ENCODE measurements at places on chromosomes 3 and 15.

DNA sequence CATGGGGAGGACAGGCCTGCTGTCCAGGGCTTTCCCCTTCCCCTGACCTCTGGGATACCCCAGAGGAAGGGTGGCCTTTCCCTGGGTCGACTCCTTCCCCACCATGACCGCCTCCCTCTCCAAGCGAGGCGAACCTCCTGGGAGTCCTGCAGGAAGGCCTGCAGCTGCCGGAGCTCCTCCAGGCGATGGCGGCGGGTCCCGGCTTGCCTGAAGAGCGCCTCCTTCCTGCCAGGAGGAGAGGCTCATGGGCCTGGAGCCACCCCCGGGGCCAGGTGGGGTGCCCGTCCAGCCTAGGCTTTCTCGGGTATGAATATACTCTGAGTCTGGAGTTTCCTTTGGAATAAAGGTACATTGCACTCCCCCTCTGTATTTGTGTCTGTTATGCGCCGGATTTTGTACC lies 20.1 kb downstream of the PLA2G4B start:
- DNase-seq, result no peak
- no peaks in the 10 kb centered on the region for H3K36me3 ChIP-seq
- H3K27me3 ChIP-seq, result no peaks in the 10 kb centered on the region
- no peak overlapping the region for H3K4me3 ChIP-seq
- H3K27ac ChIP-seq, result no peak overlapping the region

DNA sequence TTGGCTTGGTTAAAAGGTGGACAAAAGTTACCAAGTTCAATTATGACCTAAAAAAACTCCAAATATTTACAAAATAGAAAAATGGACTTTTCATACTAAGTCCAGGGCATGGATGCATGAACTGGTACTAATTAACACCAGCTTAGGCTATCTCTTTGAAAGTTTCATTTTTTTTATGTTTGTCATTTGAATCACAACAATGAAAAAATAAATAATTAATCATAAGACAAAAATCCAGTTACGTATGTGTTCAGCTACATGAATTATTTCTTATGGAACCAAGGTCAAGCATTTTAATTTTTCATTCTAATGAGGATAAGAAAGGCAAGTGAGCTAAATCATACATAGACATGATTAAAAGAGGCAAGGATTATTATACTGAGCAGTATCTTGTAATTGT lies 23.7 kb upstream of the STRIT1 start:
- H3K4me1 ChIP-seq, result no peaks in the 10 kb centered on the region
- no peak for DNase-seq
- no peaks in the 10 kb centered on the region for H3K36me3 ChIP-seq

- no peak overlapping the region for H3K27ac ChIP-seq
- DNase-seq, result peak; percentile 64
- H3K4me1 ChIP-seq, result no peaks in the 10 kb centered on the region
These were observed 31.0 kb downstream of the GRIP2 start for GRCh38 chr3:14508966-14509795.

- H3K36me3 ChIP-seq, result no peaks in the 10 kb centered on the region
- no peaks in the 10 kb centered on the region for H3K27me3 ChIP-seq
- no peaks in the 10 kb centered on the region for H3K4me1 ChIP-seq
- H3K27ac ChIP-seq, result no peak overlapping the region
- H3K4me3 ChIP-seq, result no peak overlapping the region
- DNase-seq, result no peak
These were observed 519.7 kb downstream of the DIPK2A start for GRCh38 chr3:144491333-144491732.

DNA sequence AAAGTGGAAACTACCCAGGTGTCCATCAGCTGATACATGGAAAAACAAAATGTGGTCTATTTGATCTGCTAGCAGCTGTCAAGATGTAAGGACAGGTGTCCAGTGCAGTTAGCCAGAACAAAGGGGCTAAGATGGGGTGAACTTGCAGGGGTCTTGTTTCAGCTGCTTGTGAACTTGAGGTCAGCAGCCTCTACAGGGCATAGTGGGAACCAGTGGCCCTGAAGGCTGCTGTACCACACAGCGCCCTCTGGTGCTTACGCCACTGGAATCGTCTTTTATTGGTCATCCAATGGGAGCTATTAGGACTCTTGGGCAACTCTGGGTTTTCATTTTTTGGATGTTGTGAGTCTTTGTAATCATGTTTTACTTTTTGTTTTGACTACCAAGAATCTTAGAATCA lies 62.2 kb upstream of the CTSH start:
- DNase-seq, result no peak
- no peaks in the 10 kb centered on the region for H3K27me3 ChIP-seq
- no peak overlapping the region for H3K27ac ChIP-seq
- H3K4me3 ChIP-seq, result no peak overlapping the region
- H3K4me1 ChIP-seq, result peaks cover 5% of the 10 kb centered on the region
- H3K36me3 ChIP-seq, result no peaks in the 10 kb centered on the region

DNA sequence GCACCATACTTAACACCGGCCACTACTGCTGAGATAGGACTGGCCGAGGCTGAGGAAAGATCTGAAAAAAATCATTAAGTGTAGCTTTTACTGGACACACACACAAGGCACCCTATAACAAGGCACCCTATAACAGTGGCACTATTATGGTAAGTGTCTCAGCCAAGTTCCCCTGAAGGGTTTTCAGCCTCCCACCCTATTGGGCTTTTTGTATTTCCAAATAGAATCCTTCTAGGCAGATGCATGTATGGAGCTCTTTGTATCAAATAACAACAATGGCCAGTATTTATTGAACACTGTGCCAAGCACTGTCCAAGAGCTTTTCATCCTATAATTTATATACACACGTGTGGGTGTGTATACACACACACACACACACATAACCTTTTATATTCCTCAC lies 6.7 kb upstream of the DNAJA4 start:
- H3K36me3 ChIP-seq, result no peaks in the 10 kb centered on the region
- H3K4me1 ChIP-seq, result no peaks in the 10 kb centered on the region
- H3K27me3 ChIP-seq, result no peaks in the 10 kb centered on the region
- H3K27ac ChIP-seq, result no peak overlapping the region
- no peak for DNase-seq

DNA sequence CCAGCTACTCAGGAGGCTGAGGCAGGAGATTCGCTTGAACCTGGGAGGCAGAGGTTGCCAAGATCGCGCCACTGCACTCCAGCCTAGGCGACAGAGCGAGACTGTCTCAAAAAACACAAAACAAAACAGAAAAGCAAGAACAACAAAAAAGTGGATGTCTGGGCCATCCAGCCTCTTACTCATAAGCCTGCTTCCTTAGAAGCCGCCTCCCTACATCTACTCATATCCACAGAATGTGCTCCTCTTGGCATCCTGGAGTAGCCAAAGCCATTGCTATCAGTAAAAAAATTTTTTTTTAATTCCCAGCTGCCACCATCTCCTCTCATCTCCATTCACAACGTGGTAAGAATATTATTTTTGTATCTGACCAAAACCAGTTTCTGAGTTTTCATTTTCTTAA lies 10.8 kb downstream of the ZSCAN2 start:
- H3K4me3 ChIP-seq, result no peak overlapping the region
- H3K36me3 ChIP-seq, result no peaks in the 10 kb centered on the region
- no peaks in the 10 kb centered on the region for H3K27me3 ChIP-seq
- no peak overlapping the region for H3K27ac ChIP-seq
- no peaks in the 10 kb centered on the region for H3K4me1 ChIP-seq
- DNase-seq, result no peak

DNA sequence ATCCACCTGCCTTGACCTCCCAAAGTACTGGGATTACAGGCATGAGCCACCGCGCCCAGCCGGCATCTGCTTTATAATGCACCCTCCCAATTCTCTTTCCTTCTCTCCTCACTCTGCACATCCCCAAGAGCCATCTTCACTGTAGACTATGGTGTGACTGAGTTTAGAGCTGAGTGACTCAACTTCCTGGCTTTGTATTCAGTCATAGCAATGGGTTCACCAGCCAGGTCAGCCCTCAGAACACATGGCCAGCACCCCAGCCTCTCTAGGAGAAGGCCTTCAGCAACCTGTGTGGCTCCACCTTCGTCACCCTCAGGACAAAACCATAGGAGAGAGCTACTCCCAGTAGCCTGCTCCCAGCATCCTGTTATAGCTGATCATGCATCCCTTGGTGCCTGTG lies 33.0 kb downstream of the ARID3B start:
- DNase-seq, result no peak
- no peaks in the 10 kb centered on the region for H3K4me1 ChIP-seq
- peaks cover 46% of the 10 kb centered on the region for H3K36me3 ChIP-seq
- no peak overlapping the region for H3K4me3 ChIP-seq
- H3K27me3 ChIP-seq, result no peaks in the 10 kb centered on the region

DNA sequence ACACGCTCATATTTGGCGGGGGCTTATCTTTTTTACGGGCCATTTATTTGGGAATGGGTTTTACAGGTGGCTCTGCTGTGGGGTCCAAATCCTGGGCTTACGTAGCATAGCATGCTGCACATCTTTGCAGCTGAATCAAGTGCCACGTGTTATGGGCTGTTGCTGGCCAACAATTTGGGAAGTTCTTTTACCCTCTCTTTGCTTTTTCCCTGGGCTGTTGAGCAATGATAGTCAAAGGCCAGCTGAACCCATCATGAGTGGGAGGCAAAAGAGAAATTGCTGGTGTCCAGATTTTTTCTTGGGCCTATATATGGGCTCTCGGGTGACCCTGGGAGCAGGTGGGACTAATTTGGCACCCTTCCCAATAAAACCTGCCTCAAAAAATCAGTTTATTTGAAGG lies 209.3 kb upstream of the SATB1 start:
- no peak overlapping the region for H3K27ac ChIP-seq
- H3K4me1 ChIP-seq, result no peaks in the 10 kb centered on the region
- H3K27me3 ChIP-seq, result no peaks in the 10 kb centered on the region
- no peak overlapping the region for H3K4me3 ChIP-seq
- DNase-seq, result no peak

GRCh38 chr3:126666658-126667528 lies 12.0 kb upstream of the TXNRD3 start:
- DNase-seq, result no peak
- H3K27me3 ChIP-seq, result no peaks in the 10 kb centered on the region
- no peak overlapping the region for H3K4me3 ChIP-seq
- no peaks in the 10 kb centered on the region for H3K36me3 ChIP-seq
- no peak overlapping the region for H3K27ac ChIP-seq
- no peaks in the 10 kb centered on the region for H3K4me1 ChIP-seq

DNA sequence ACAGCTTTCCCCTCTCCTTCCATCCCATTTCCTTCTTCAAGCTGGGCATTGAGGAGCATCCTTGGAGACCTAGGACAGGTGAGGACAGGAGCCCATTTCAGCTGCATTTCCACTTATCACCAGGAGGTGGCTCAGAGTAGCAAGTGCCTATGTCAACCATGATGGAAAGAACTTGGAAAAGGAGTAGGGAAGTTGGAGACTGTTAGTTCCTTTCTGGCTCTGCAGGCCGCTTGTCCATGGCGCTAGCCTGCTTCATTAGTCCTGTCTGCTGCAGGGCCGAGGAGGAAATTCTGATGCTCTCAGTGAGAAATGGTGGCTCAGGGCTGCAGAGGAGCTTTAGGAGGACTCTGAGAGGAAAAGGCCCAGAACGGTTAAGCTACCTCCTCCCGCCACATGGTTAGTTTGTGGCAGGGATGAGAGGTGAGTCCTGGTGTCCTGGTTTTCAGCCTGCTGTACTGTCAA lies 7.0 kb upstream of the CD276 start:
- no peaks in the 10 kb centered on the region for H3K4me1 ChIP-seq
- H3K4me3 ChIP-seq, result no peak overlapping the region

GRCh38 chr3:66971891-66972551 lies 26.1 kb upstream of the KBTBD8 start:
- peak; percentile 43 for DNase-seq
- H3K4me3 ChIP-seq, result peak overlapping the region; percentile 57
- H3K36me3 ChIP-seq, result no peaks in the 10 kb centered on the region
- H3K27ac ChIP-seq, result peak overlapping the region; percentile 8
- H3K4me1 ChIP-seq, result peaks cover 4% of the 10 kb centered on the region
- H3K27me3 ChIP-seq, result no peaks in the 10 kb centered on the region

- peaks cover 24% of the 10 kb centered on the region for H3K36me3 ChIP-seq
- H3K27ac ChIP-seq, result no peak overlapping the region
- H3K4me3 ChIP-seq, result no peak overlapping the region
These were observed 32.3 kb downstream of the TKT start for GRCh38 chr3:53223541-53223966.

- H3K4me1 ChIP-seq, result no peaks in the 10 kb centered on the region
- no peak overlapping the region for H3K4me3 ChIP-seq
- no peaks in the 10 kb centered on the region for H3K27me3 ChIP-seq
These were observed 277.7 kb downstream of the EDEM1 start for GRCh38 chr3:5465183-5465582.

DNA sequence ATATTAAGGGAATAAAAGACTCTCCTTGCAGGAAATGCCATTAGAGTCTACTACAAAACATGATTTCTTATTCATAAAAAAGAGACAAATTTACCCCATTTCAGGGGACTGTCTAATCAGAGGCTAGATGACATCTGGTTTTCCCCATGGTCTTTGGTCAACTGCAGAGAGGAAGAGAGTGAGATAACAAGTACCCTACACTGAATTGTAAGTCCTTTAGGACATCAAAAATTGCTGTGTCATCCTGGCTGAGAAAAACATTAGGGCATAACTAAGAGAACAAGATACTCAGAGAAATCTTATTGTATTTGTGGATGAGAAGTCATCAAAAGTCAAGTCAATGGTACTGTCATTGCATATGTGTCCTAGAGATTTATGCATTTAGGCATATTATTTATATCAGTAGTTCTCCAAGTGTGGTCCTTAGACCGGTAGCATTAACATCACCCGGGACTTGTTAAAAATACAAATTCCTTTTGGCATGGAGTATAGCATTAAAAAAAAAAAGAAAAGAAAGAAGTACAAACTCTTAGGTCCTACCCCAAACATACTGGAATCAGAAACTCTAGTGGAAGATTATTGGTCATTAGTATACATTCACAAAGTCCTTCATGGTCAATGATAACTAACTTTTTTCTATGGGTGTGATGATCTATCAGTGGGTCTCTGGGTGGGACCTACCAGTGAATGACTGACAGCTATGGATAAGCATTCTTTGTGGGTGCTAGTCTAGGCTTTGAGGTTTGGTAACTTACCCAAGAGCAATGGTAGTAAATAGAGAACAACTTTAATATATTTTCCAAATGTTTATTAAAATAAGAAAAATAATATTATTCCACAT lies 29.0 kb upstream of the TBC1D5 start:
- H3K36me3 ChIP-seq, result no peaks in the 10 kb centered on the region
- no peak for DNase-seq
- H3K4me3 ChIP-seq, result no peak overlapping the region

GRCh38 chr3:115369021-115369420 lies 221.9 kb upstream of the ZBTB20 start:
- no peak overlapping the region for H3K27ac ChIP-seq
- H3K4me1 ChIP-seq, result no peaks in the 10 kb centered on the region
- DNase-seq, result no peak
- no peak overlapping the region for H3K4me3 ChIP-seq
- H3K36me3 ChIP-seq, result no peaks in the 10 kb centered on the region
- H3K27me3 ChIP-seq, result no peaks in the 10 kb centered on the region

GRCh38 chr3:37994639-37994972 lies 4.0 kb downstream of the VILL start:
- H3K4me1 ChIP-seq, result peaks cover 54% of the 10 kb centered on the region
- DNase-seq, result no peak
- peaks cover 4% of the 10 kb centered on the region for H3K36me3 ChIP-seq
- peak overlapping the region; percentile 80 for H3K27ac ChIP-seq
- H3K27me3 ChIP-seq, result no peaks in the 10 kb centered on the region

- H3K27ac ChIP-seq, result no peak overlapping the region
- H3K36me3 ChIP-seq, result no peaks in the 10 kb centered on the region
- no peaks in the 10 kb centered on the region for H3K27me3 ChIP-seq
- peaks cover 9% of the 10 kb centered on the region for H3K4me1 ChIP-seq
- peak; percentile 54 for DNase-seq
These were observed 82.6 kb upstream of the GCNT3 start for GRCh38 chr15:59528961-59529402.

Data from CD8-positive, alpha-beta memory T cell (primary cell).